ENCODE measurements at places on chromosomes 3 and 15.

GRCh38 chr3:83849106-83849730 lies 1109.6 kb upstream of the CADM2 start:
- DNase-seq: no peak

DNA sequence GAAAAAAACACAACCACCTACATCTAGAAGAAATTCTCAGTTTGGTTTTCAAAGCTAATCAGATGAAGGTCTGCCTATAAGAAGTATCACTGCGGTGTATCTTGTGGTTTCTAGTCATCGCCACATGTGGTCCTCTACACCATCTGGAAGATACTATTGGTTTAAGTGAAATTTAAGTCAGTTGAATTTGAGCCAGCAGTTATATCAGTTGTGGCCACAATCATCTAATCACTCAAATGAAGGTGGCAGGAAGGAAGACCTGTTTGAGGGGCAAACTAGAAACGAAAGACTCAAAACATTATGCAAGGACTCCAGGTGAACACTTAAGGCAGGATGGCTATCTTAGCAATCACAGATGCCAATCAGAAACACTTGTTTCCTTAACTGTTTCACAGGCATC lies 48.7 kb downstream of the ETV5 start:
- DNase-seq: peak; percentile 62

GRCh38 chr15:100929641-100930042 lies 10.5 kb downstream of the LRRK1 start:
- no peak for DNase-seq

- no peak for DNase-seq
These were observed 65.5 kb downstream of the SRGAP3 start for GRCh38 chr3:9183811-9184460.

GRCh38 chr3:159825216-159825854 lies 163.3 kb upstream of the IL12A start:
- DNase-seq: no peak

GRCh38 chr3:157370867-157371266 lies 65.8 kb upstream of the PTX3 start:
- DNase-seq: no peak

GRCh38 chr3:142270407-142270806 lies 45.0 kb upstream of the GK5 start:
- peak; percentile 89 for DNase-seq

DNA sequence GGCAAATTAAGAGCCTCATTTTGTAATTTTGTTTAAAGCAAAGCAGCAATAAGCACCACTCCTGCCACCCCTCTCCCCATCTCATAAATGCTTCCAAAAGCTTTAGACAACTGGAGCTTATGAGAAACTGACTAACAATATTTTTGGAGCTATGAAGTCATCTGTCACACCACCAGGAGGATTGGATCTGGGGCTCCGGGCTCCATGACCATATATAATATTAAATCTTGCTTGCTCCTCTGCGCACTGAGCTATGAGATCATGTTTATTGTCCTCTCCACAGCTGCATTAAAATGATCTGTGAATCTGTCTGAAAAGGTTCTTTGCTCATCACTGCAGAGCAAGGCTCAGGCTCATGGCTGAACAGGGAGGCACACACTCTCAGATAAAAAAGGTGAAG lies 323.7 kb downstream of the ZNF621 start:
- DNase-seq: no peak

- peak; percentile 64 for DNase-seq
These were observed 86.9 kb upstream of the RASGRP1 start for GRCh38 chr15:38651328-38652038.

GRCh38 chr3:45084361-45084760 lies 58.3 kb downstream of the CLEC3B start:
- no peak for DNase-seq

- no peak for DNase-seq
These were observed 50.4 kb upstream of the HACD2 start for GRCh38 chr3:123635217-123635616.

DNA sequence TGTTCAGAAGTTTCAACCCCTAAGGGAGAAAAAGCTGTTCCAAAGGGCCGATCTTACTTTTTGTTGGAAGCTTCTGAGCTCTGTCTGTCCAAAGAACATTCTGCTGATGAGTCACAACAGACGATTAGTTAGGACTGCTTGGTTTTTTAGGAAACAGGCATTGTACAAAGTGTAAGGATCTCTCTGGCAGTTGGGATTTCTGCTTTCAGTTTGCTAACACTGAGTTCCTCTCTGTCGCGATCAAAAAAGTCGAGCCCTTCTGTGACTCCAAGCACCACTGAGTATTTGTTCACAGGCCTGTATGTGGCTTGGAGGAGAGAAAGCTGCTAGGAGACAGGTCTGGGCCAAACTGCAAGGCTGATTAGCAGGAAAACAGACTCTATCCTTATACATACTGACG lies 91.8 kb upstream of the PFN2 start:
- DNase-seq: no peak

DNA sequence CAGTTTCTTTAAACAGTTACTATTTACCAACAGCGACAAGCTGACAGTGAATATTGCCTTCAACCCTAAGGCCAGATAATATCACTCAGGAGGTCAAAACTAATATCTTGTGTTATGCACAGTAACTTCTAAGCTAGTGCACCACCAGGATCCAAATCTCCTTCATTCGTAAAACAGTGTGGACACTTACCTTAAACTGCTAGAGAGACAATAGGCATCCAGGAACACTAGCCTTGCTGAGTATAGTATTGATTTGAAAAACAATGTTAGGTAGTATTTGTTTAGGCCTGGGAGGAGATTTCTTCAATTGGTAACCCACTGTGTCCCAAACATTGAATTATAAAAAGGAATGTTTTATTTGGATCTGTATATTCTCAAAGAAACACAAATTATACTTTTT lies 707.9 kb upstream of the UBE2E2 start:
- DNase-seq: no peak

- DNase-seq: no peak
These were observed 9.9 kb upstream of the RPL29 start for GRCh38 chr3:52005571-52005986.

DNA sequence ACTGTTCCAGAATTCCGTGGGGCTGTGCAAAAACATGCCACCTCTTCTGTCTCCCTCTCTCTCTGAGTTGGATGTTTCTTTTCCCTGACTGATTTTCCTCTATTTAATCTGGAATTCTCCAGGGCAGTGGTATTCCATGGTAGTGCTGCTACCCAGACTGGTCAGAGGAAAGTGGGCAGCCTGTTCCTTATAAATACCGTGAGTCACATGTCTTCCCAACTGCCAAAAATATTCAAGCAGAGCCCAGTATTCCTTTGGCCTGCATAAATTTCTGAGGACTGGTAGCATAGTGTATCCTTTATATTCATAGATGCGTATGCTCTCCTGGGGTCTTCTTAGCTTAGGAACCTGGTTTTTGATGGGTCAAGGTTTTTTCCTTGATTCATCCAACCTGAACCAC lies 40.9 kb downstream of the CEMIP start:
- DNase-seq: no peak

DNA sequence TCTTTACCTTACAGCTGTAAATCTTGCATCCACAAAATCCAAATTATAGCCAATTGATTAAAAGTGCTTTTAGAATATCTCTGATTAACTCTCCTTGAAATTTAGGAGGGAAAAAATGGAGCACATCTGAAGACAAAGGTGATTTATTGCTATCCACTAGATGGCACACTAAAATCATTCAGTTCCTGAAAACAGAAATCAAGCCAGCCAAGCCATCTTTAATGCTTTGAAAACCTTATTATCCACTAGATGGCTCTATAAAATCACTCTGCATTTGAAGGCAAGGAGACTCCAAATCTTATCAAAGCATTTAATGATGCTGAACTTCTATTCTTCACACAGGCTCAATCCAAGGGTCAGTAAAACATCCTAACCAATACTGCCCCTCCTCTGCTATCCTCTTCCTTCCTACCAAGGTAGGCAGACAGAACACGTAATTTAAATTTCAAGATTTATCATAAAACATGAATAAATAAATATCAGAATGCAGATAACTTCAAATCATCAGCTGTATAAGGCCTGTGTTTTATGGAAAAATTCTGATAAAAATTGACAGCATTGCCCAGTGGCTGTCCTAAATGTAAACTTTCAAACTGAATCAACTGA lies 48.4 kb downstream of the GOLIM4 start:
- DNase-seq: no peak

DNA sequence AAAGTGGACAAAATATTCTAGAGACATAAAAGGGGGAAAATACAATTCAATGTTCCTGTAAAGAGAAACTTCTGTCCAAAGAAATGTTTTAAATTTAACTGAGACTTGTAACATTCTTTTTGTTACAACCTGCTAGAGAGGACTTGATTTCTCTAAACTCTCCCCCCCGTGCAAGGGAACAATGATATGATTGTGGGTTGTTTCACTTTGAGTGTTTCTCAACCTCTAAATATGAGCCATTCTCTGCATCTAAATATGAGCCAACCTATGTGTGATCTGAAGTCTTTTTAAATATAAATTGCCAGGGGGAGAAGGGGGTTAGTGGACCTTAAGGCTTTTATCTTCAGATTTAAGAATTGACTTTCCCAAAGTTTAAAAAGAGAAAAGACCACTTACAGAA lies 14.6 kb downstream of the ZNF860 start:
- DNase-seq: no peak

DNA sequence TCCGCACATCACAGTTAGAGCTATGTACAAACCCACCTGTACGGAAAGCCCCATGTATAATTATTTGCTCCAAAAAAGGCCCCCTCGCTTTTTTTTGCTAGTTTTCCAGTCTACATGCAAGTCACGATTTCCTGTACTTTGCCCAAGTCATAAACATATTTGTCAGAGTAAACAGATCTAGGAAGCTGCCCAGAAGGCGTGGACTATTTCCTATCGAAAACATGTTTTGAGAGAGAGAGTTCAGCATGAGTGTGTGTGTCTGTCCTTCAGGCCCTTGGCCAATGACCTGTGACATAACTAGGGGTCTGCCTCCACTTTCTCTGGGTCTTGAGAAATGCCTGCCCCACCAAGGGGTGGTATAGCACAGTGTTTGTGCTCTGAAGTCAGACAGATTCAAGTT lies 72.7 kb upstream of the HACD2 start:
- DNase-seq: no peak

GRCh38 chr15:70214276-70214675 lies 116.6 kb upstream of the TLE3 start:
- no peak for DNase-seq

DNA sequence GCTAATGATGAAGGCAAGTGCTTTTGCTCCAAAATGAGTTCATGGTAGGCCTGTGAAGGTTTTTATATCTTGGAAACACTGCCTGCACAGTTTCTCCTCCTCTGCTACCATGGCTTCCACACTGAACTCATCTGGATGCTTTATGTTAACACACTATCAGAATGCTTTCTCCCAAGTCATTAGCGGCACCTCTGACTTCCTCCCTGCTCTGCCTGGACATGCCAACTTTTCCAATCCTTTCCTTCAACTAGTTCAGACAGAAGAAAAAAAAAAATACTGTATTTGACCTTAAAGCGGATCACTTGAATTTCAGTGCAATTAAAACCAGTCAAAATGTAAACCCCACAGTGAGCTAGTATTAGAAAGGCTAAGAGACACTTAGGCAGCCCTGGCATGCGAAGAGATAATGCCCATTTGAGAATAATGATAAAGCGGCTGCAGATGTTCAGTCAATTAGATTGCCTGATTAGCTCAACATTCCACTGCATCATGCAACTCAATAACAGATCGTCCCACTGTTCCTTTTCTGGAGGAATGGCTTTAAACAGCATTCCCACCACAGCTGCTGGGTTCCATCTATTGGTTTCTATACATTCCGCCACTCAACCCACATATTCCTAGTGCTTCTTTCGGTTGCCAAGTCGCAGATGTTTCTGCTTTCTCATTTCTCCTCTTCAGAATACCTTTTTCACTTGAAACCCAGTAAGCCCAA lies 51.7 kb downstream of the CNTN3 start:
- DNase-seq: no peak

GRCh38 chr3:185250653-185251052 lies 3.2 kb downstream of the EHHADH start:
- DNase-seq: no peak

DNA sequence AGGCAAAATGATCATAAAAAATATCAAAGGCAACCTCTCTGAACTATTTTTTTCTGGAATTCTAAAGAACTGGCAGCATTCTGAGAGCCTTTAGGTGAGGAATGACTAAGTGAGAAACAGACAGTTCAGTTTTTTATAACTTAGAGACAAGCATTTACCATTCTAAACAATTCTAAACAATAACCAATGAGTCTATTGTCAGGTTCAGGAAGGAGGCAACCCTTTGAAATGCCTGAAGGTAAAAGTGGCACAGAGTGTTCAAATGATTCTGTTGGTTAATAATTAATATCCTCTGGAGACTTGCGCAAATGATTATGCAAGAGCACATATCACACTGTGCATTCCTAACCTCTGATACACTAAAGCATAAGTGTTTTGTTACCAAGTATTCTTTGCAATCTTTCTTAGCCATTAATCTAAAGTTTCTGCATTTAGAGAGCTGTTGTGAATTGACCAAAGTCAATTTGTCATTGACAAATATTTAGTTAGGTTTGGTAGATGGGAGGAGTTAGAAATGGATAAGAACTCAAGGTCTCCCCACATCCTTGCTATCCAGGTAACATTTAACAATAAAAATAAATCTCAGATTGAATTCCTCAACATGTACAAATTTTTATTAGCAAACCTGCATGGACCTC lies 9.2 kb upstream of the TGFBR2 start:
- no peak for DNase-seq

- DNase-seq: no peak
These were observed 5.9 kb upstream of the EDEM1 start for GRCh38 chr3:5181469-5182141.

- no peak for DNase-seq
These were observed 283.1 kb upstream of the LRRFIP2 start for GRCh38 chr3:37457378-37458065.

DNA sequence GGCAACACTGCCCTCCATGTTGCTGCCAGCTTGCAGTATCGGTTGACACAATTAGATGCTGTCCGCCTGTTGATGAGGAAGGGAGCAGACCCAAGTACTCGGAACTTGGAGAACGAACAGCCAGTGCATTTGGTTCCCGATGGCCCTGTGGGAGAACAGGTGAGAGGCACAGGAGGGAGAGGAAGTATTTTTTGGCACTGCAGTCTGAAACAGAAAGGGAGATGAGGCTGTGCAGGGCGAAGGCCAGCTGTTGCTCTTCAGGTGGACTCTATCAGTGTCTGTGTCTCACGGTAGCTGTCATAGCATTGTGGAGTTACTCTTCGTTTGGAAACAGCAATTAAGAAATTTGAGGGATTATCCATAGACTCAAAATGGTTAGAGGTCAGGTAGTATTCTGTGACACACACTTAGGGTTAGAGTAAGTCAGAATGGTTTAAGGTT lies 8.0 kb downstream of the NFKBIZ start:
- DNase-seq: no peak

GRCh38 chr3:36475558-36475957 lies 95.3 kb downstream of the STAC start:
- DNase-seq: no peak

GRCh38 chr3:77102951-77103769 lies 63.3 kb downstream of the ROBO2 start:
- DNase-seq: no peak

GRCh38 chr15:84752700-84753099 lies 4.3 kb downstream of the ZNF592 start:
- no peak for DNase-seq

GRCh38 chr3:150828261-150828660 lies 65.3 kb upstream of the SIAH2 start:
- DNase-seq: no peak

- no peak for DNase-seq
These were observed 57.0 kb downstream of the NEK10 start for GRCh38 chr3:27312044-27312668.
